ENCODE measurements at places on chromosomes 2 and 18. TPM values are rescaled to one million over a fixed set of nuclear protein-coding genes. Genes with fewer than 3 reads are reported as not detected.

GRCh38 chr18:21242780-21243401, 859 bp downstream of the GREB1L start:
- no peak for DNase-seq

DNA sequence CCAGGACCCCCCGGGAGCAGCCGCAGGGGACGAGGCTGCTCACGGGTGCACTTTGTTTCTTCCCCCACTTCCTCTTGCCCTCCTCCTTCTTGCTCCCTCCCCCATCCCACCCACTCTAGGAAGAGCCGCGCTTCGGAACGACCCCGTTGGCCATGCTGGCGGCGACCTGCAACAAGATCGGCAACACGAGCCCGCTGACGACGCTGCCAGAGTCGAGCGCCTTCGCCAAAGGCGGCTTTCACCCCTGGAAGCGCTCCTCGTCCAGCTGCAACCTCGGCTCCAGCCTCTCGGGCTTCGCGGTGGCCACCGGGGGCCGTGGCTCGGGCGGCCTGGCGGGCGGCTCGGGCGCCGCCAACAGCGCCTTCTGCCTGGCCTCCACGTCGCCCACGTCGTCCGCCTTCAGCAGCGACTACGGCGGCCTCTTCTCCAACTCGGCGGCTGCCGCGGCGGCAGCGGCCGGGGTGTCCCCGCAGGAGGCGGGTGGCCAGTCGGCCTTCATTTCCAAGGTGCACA, 1.3 kb downstream of the SP9 start:
- peak; percentile 72 for DNase-seq

GRCh38 chr2:28835781-28836180, 25.1 kb downstream of the SPDYA start:
- DNase-seq = no peak

GRCh38 chr2:131029812-131030211, 63.4 kb downstream of the FAM168B start:
- no peak for DNase-seq

DNA sequence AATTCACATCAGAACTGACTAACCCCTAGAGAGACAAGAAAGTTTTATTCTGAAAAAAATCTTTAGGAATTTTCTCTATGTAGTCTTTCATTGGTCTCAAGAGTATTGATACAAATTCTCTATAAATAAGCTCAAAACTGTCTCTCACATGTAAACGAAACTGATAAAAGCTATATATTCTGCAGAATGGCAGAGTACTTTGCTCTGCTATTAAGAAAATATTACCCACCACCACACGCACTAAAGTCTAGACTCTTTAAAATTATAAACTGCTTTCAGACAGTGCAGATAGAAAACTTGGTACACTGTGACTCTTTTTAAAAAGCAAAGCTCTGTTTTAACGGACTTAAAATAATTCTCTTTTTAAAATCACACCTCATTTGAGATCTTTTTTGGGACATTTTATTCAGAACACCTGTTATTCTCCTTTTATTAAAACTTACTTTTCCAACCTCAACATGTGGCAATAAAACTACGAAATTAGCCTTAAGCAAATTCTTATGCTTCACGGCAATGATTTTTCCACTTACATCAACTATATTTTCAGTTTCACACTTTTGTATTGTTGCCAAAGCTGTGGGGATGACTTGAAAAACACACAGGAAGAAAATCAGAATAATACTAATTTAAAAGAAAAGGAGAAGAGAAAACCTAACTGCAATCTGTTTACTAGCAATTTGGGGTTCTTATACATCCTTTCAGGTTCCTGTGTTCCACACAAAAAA, 58.0 kb downstream of the CCDC88A start:
- no peak for DNase-seq

DNA sequence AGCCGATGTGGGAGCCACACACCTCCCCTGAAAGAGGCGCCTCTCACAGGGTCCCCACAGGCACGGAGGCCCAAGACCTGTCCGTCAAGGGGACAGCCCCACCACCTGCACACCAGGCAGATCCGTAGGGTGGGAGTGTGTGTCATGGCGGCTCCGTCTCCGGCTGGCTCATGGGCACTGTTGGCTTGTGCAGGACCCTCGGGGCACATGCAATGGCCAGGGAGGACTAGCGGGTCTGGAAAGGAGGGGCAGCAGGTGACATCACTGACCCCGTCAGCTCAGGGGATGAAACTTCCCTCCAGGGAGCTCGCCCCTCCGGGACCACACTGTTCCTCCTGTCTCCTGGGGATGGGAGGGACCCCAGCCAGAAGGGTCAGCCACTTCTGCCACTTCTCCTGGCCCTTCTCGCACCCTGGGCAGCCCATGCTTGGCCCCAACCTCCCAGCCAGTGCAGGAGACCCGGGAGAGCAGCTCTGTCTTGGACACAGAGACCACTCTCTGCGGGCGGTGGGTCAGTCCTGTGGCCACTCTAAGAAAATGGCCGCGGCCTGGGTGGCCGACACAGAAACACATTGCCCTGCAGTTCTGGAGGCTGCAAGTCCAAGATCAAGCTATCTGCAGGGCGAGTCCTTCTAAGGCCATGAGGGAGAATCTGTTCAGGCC, 75.1 kb upstream of the TWIST2 start:
- no peak for DNase-seq

DNA sequence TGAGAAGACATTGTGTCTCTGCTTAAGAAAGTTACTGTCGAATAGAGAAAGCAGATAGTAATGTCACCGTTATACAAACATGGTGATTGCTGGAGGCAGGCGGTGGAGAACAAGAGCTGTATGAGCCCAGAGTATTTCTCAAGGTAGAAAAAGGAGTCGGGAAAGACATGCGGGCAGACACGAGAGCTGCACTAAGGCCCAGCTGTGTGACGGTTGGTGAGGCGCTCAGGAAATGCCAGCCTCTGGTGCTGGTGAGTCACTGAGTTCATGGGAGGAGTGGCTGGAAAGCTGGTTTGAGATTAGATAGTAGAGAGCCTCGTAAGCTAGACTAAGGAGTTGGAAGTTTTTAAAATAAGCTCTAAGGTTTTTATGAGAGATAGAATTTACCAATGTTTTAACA, 390.9 kb upstream of the TRIB2 start:
- DNase-seq = no peak

- no peak for DNase-seq
Observed at GRCh38 chr2:45218931-45219339, 209.7 kb upstream of the SIX2 start.

DNA sequence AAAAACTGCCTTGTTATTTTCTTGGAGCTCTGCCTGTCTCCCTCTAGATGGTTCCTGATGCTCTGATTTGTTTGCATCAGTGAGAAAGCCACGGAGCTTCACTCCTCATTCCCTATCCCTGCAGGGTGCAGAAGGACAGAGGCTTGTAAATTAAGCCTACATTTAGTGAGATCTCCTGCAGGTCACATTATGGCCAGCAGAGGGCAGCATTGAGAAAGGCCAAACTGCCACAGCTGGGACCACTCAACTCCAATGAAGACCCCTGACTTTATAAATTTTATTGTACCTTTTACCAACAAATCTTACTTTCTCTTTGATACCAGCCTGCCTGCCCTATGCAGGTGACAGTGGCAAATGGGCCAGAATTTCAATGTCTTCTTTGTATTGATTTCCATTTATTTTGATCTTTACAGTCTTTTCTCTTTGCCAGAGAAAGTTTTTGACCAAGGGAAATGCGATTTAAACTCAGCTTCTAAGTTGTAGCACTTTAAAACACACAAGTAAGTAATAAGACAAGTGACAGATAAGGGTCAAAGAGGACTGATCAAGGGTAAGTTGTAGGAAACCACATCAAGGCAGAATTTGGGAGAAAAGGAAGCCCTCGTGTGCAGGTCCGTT, 1029.1 kb upstream of the KLHL29 start:
- DNase-seq = peak; percentile 56

- DNase-seq = peak; percentile 45
Observed at GRCh38 chr2:43131890-43132682, 94.3 kb downstream of the ZFP36L2 start.

TAF4B gene
- 1.3 TPM for polyA plus RNA-seq

PLB1 gene
- 0.10 TPM for polyA plus RNA-seq

PLEK gene
- polyA plus RNA-seq = 0.02 TPM

OTOS gene
- polyA plus RNA-seq = not detected

EMX1 gene
- not detected for polyA plus RNA-seq

All from SK-N-SH (cell line).